ENCODE measurements at places on chromosomes 16 and 17. TPM values are rescaled to one million over a fixed set of nuclear protein-coding genes. Genes with fewer than 3 reads are reported as not detected.

DNA sequence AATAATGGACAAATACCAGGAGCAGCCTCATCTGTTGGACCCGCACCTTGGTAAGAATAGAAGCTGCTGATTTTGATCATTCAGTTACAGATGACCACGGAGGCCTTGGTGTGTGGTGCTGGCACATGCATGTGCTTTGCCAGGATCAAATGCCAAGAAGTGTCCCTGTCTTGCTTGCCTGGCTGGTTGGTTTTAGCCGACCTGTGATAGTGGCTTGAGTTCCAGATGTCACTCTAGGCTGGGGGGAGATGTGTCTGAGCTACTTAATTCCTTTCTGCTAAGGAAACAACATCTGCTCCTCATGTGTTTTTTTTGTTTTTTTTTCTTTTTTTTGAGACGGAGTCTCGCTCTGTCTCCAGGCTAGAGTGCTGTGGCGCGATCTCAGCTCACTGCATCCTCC lies 4.3 kb downstream of the TBCD start:
- DNase-seq, result no peak

DNA sequence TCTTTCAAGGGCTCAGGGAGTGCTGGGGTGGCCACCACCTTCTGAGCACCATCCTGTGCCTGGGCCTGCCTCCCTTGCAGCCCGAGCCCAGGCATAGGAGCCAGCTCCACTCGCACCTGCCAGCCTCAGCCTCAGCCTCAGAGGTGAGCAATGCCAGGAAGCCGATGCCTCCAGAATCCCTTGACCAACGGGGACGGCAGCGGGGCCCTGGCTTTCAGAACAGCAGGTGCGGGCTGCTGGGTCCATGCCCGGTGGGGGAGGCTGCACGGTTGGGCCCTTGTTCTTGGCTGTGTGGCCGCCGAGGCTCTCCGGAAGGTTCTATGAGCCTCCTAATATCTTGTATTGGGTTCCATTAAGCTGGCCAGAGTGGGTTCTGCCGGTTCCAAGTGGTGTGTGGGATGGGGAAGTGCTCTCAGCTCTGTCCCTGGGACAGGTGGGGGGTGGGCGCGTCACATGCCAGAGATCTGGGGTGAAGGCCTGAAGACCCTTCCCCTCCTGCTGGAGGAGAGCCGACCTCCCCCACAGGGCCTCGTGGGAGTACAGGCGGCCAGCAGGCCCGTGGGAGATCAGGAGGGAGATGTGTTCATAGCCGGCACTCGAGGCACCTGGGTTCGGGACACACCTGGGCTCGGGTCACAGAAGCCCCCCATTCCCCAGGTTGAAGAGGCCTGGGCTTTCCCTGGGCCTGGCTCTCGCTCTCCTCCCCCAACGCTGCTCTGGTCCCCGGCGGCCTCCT lies 27.0 kb downstream of the NPTX1 start:
- DNase-seq, result no peak

- DNase-seq, result no peak
These were observed at the start of gene SALL1 for GRCh38 chr16:51150888-51151320. TSS of gene SALL1 (minus strand) at chr16:51151270. CDS start at chr16:51151241, 29 bp downstream.

- DNase-seq, result no peak
These were observed 115.6 kb upstream of the SDK2 start for GRCh38 chr17:73759734-73760438.

- no peak for DNase-seq
These were observed 220.2 kb upstream of the TBX2 start for GRCh38 chr17:61179380-61179806.

- DNase-seq, result no peak
These were observed 537 bp upstream of the GJC1 start for GRCh38 chr17:44830359-44831288.

DNA sequence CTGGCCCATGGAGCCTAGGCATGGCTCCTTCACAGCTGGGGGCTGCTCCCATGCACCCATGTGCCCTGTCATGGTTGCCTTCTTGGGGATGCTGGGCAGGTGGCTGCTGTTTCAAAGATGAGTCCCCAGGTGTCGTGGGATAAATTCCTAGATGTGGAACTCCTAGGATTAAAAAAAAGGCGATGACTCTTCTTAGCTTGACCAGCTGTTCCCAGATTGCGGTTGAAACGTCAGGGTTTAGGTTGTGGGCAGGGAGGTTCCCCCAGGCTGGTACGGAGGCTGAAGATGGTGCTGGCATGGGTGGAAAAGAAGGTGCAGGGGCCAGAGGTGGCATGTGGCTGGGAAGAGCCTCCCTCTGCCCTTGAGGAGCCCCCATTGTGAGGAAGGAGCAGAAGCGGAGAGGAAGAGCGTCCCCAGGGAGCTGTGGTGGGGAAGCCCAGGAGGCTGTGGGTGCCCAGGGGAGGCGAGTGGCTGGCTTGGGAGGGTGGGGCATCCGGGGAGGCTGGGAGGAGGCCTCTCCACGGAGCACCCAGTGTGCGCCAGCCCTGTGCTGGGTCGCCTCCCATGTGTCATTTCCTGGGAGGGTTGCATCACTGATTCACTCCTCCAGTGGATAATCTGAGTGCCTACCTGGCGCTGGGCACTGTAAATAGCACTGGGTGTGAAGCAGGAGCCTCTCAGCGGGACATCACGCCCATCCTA lies 7.5 kb upstream of the KCNJ12 start:
- no peak for DNase-seq

DNA sequence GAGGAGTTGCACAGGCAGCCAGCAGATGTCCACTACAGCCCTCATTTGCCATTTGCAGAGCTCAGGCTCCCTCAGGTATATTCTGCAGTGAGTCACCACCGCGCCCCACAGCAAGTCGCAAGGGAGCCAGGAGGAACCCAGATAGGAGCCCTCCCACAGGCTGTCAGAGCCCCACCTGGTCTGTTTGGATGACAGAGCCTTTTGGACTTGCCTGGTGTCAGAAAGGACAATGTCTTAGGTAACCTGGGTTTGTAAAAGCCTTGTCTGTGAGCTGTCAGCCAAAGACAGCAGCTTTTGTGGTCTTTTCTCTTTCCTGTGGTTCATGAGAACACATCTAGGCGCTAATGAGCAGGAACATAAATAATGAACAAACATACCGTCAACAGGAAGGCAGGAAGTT lies 70.9 kb downstream of the GNAO1 start:
- DNase-seq, result no peak

DNA sequence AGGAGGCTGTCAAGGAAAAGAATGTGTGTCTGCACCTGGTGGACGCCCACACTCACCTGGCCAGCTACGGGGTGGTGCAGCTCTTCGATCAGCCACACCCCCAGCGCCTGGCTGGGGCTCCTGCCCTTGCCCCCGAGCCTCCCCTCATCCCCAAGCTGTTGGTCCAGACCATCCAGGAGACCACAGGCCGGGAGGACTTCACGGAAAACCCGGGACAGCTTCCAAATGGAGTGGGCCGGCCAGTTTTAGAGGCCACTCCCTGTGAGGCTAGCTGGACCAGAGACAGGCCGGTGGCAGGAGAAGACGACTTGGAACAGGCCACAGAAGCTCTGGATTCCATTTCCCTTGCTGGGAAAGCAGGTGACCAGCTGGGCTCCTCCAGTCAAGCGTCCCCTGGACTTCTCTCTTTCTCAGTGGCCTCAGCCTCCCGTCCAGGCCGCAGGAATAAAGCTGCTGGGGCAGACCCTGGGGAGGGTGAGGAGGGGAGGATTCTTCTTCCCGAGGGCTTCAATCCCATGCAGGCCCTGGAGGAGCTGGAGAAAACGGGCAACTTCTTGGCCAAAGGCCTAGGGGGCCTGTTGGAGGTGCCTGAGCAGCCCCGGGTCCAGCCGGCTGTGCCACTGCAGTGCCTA lies 2.2 kb downstream of the WDR81 start:
- no peak for DNase-seq

DNA sequence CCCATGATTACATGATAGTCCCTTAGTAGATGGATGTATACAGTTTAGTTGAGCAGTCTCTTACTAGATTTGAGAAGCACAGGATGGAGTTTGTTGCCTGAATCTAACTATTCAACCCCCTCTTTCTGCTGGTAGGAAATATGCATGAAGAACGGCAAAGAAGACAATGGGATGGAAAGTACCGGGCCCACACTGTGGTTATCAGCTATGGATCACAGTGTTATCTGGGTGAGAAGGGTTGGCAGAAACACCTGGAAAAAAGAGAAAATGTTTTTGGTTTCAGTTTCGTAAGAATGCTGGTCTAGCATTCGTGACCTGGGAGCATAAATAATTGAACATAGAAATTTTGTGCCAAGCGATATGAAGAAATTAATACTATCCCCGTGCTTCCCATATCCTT lies 53.1 kb downstream of the ANKFN1 start:
- DNase-seq, result no peak

- DNase-seq, result no peak
These were observed 11.1 kb downstream of the BPTF start for GRCh38 chr17:67836205-67836987.

GRCh38 chr16:85168732-85169256 lies 56.5 kb upstream of the CIBAR2 start:
- no peak for DNase-seq

DNA sequence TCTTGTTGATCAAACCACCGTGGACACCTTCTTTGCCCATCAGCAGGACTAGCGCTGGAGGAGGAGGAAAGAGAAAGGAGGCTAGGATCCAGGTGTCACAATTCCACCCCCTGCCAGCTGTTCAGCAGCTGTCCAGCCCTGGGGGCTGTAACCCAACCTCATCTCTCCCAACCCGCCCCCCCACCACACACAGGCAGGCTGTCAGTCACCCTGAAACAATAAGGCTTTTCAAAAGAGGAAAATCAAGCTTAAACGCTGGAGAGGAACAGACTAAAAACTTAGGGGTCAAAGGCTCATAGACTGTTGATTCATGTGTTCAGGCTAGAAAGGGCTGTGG lies 2.4 kb downstream of the PFN1 start:
- DNase-seq, result no peak

- DNase-seq, result no peak
These were observed 252.9 kb upstream of the XYLT1 start for GRCh38 chr16:17723531-17724134.

GRCh38 chr17:42277342-42277712 lies 1.1 kb upstream of the STAT5B start:
- DNase-seq, result no peak

GRCh38 chr16:85393674-85394451 lies 219.3 kb upstream of the GSE1 start:
- no peak for DNase-seq

DNA sequence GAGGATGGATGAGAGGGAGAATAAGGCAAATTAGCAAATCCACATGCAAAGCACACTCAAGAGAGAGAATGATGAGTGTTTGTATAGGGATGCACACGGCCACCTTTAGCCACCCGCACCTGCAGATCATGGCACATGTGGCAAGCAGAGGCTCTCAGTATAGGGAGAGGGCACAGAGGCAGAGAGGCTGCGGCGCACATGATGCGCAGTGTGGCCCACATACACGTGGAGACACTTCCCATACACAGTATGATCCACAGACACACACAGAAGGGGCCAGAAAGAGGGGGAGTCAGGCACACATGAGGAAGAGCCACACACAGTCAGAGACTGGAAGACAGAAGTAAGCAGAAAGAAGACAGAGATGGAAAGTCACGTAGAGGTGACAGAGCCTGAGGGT lies 6.5 kb upstream of the CHD3 start:
- DNase-seq, result no peak

DNA sequence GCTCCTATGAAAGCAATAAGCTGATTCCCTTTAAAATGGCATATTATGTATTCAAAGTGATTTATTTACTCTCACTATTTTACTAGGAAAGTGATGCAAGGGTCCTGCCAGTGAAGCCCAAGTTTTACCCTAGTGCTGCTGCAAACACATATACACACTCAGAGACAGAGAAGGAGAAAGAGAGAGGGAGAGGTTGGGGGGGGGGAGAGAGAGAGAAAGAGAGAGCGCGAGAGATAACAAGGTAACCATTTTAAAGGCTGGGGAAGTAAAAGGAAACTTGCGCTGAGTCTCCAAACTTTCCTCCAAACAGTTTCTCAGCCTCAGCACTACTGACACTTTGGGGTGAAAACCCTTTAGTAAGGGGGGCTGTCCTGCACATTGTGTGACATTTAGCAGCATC lies 5.9 kb downstream of the USP31 start:
- DNase-seq, result no peak

DNA sequence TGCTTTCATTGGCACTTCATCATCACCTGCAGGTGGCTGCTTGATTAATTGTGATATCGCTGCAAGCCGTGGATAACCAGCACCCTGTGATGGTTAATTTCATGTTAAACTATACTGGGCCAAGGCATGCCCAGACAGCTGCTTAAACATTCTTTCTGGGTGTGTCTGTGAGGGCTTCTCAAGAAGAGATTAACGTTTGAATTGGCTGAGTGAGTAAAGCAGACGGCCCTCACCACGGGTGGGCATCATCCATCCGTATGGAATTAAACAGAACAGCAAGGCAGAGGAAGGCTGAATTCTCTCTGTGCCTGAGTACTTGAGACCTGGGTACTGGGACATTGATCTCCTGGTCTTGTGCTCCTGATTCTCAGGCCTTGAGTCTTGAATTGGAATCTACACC lies 7.1 kb upstream of the ZNF213 start:
- DNase-seq, result no peak

ZG16B gene
- total RNA-seq, result 9.1 TPM

TTLL6 gene
- total RNA-seq, result 2.5 TPM

KRTAP16-1 gene
- total RNA-seq, result not detected

PRAC1 gene
- total RNA-seq, result not detected

KRTAP2-3 gene
- total RNA-seq, result not detected

FOXL1 gene
- total RNA-seq, result 9.3 TPM

ITGB4 gene
- total RNA-seq, result 100 TPM

PRR35 gene
- 2.2 TPM for total RNA-seq

KRTAP1-1 gene
- total RNA-seq, result not detected

SLC47A1 gene
- 16.1 TPM for total RNA-seq

KIFC3 gene
- total RNA-seq, result 51.5 TPM

Data from Panc1 (cell line).